ENCODE measurements at places on chromosomes 3 and 15.

DNA sequence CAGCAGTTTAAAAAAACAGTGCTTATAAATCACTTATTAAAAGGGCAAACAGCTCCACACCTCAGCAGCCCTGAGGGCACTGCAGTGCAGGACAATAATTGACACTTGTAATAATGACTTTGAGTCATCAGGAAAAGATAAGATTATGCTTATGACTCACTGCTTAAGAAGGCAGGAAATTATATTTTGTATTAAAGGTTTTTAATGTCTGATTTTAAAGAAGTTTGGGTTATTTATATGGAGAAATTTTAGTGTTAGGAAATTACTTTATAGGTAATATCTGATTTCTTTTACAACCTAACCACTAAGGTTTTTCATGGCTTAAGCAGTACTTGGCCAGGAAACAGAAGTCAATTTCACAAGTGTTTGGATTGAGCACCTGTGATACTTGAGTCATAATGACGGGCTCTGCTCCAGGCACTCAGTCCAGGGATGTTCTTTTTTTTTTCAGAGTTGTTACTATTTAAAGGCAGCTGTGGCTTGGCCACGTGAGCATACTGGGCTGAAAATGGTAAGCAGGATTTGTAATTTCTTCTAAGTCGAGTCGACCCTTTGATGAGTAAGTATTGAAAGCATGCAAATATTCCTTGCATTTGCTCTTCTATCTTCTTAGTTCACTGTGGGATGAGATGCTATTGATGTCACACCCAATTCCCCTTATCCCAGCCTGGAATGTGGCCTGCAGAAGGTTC lies 21.6 kb upstream of the SLC6A20 start:
- DNase-seq = no peak

DNA sequence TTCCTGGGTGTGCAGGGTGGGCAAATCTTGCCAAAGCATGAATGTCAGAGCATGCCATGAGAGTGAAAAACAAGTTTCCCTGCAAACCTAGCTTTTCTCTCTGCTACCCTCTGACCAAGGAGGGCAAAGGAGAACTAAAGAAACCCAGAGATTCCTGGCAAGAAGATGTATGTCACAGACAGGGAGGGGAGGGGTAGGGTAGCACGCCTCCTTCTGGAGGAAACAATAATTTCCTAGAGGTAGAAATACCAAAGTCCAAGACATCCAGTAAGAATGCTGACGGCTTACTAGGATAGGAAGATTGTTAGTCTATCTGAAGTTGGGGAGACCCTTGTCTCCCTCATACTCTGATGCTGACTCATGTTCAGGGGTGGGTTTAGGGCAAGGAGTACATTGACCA lies 203.9 kb downstream of the NR1D2 start:
- DNase-seq = no peak

DNA sequence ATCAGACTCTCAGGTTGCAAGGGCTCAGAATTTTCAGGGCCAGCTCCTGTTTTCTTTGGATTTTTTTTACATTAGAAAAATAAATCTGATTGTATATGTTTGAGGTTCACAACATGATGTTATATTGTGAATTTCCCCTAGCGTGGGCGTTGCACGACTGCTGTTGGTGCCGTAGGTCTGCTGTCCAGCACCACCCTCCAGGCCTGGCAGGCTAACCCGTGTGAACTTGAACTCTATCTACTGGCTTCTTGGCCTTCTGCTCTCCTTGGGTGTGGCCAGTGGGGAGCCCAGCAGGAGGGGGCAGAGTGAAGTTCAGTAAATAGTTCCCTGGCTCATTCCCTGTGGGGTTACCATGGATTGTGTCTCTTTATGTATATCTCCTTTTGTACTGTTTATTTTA lies 80.5 kb upstream of the RORA start:
- DNase-seq = no peak

GRCh38 chr15:92666780-92667179 lies 11.2 kb upstream of the FAM174B start:
- DNase-seq = peak; percentile 27

GRCh38 chr15:66278056-66278455 lies 15.3 kb upstream of the DIS3L start:
- no peak for DNase-seq

GRCh38 chr3:17478673-17479072 lies 263.8 kb downstream of the TBC1D5 start:
- DNase-seq = no peak

DNA sequence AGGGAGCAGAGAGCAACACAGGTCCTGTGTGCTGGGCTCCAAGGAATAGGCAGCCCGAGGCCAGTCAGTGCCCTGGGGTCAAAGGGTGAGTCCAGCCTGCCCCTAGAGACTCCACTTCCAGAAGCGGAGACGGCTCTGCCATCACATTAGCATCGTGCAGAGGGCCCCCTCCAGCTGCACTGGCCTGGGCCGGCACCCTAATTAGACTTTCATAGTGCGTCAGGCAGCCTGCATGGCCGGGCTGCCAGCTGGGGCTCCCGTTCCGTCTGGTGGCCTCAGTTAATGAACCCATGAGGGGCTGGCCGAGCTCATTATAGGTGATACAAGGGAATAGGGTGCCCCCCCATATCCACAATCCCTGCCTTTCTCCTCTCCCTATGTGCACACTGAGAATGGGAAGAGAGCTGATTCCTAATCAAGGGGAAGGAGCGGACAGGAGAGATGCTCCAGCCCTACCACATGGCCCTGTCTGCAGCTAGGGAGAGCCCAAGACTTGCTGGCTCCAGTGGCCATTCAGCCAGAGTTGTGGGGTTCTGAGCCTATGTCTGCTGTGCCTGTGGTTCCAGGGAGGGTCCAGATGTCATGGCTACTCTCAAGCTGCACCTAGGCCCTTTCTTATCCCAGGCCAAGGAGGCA lies 128.0 kb downstream of the SRGAP3 start:
- no peak for DNase-seq

GRCh38 chr3:125079675-125080045 lies 23.9 kb upstream of the HEG1 start:
- DNase-seq = no peak

DNA sequence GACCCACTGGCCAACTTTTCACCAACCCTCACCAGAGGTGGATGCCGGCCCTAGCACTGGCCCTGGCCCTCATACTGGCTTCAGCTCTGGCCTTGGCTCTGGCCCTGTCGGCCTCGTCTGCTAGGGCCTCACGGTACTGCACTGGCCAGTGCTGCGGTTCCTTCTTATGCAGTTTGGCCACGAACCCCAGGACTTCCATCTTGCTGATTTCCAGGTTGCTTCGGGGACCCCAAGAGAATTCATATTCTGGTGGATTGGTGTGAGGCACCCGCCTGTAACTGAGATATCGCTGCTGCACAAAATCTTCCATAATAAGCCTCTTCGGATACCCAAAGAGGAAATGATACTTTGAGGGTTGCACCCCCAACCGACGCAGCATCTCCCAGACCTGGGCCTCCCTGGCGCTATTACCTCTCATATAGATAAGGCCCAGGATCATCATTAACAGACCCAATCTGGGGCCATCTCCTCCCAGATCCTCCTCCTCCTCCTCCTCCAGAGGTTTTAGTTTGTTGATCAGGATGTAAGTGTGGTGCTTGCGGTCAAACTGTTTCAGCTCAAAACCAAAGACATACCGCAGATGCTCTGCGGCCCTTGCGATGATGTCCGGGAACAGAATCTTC lies 883 bp downstream of the MAGEF1 start:
- no peak for DNase-seq

- DNase-seq = no peak
Observed at GRCh38 chr3:102398176-102398575, 36.6 kb upstream of the ZPLD1 start.

DNA sequence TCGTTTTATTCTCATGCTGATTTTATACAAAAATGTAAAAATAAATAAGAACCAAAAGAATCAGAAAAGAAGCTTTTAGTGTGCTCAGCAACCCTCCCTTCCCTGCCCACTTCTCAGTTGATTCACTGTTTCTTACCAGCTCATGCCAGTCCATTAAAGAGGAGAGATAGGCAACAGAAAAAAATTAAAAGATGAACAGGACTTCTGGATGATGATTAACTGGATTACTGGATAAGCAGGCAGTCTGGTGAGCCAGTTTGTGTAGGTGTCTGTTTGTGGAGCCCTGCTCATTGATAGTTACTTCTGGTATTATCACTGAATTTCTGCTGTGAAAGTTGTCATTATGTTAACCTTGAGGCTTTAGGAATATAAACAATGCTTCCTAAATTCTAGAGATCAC lies 15.1 kb upstream of the GPR171 start:
- no peak for DNase-seq

- DNase-seq = no peak
Observed at GRCh38 chr15:61186905-61187741, 42.0 kb downstream of the RORA start.

DNA sequence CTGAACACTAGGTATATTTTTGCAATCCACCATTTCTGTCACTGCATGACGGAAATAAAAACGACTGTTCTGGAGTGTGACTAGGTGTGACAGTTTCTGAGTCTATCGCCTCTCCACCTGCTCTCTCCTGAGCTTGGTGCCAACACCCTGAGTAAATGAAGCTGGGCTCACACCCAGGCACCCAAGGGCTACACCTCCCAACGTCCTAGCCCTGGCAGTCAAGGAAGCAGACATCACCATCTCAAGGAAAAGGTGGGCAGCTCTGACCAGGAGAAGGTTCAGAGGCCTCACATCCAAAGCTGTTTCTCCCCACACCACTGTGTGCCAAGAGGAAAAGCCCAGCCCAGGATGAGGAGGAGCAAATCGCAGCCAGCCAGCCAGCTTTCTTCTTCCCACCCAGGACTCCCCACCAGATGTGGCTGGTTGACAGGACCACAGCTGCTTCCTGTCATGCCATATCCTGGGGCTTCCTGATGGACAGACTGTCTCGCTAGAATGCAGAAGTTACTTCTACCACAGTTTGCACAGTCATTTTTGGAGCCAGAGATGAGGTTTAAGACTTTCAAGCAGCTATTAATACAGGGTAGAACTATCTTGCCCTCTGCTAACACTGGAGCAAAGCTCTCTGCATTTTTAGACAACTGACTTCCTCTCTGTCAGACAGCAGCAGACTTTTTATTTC lies 3.3 kb downstream of the SCAMP2 start:
- DNase-seq = no peak

- no peak for DNase-seq
Observed at GRCh38 chr15:47493357-47494247, 223.7 kb upstream of the SEMA6D start.

- DNase-seq = no peak
Observed at GRCh38 chr15:52819253-52819652, 29.1 kb upstream of the ONECUT1 start.

GRCh38 chr15:71187526-71187925 lies 72.3 kb downstream of the THSD4 start:
- no peak for DNase-seq
